ENCODE measurements at places on chromosomes 3 and 15.

- no peak for DNase-seq
Measured at GRCh38 chr15:58704155-58704865, 45.2 kb downstream of the ADAM10 start.

GRCh38 chr15:29696950-29697738 lies 125.1 kb downstream of the TJP1 start:
- no peak for DNase-seq

GRCh38 chr3:150653110-150653561 lies 50.0 kb downstream of the SELENOT start:
- DNase-seq, result no peak

- no peak for DNase-seq
Measured at GRCh38 chr3:187025656-187026316, 95.5 kb downstream of the ST6GAL1 start.

GRCh38 chr3:141797819-141798447 lies 34.7 kb downstream of the GRK7 start:
- no peak for DNase-seq

DNA sequence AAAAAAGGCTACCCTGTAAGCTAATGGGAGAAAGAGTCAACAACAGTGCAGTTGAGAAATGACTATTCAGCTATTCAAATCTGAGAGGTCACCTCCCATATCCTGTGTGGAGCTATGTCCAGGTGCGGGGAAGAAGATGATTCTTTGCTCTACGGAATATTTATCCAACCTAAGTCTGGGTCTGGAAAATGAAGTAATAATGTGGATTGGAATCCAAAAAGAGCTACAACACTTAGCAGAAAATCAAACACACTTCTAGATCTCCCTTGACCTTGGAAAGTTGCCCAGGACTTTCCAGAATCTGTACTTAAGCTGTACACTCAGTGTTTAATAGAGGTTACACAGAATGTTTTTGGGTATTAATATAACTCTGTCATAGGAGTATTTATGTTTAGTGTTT lies 251.9 kb downstream of the NAALADL2 start:
- no peak for DNase-seq

GRCh38 chr3:12999147-13000140 lies 73.8 kb downstream of the IQSEC1 start:
- no peak for DNase-seq

- DNase-seq, result no peak
Measured at GRCh38 chr3:173690542-173691180, 293.1 kb downstream of the NLGN1 start.

DNA sequence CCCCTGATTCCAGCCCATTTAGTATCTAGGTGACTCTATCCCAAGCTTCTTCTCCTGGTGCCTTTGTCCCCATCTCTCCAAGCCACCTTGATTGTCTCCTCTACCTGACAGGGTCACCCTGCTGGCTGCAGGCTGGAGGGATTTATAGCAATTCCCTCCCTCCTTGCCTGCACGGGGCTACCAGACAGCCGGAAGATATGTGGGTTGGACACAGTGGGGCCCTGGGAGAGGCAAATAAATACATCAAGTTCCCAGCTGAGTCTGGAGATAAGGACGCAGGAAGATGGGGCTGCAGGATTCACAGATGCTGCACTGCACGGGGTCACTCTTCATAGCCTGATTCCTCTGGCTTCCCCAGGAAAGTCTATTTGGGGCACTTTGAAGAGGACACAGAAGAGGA lies 9.3 kb upstream of the ISLR2 start:
- DNase-seq, result no peak

GRCh38 chr15:95175914-95176658 lies 944.7 kb downstream of the MCTP2 start:
- no peak for DNase-seq

- no peak for DNase-seq
Measured at GRCh38 chr3:14016900-14017475, 107.7 kb downstream of the CHCHD4 start.

- DNase-seq, result no peak
Measured at GRCh38 chr15:28101983-28102441, 2.9 kb upstream of the OCA2 start.

DNA sequence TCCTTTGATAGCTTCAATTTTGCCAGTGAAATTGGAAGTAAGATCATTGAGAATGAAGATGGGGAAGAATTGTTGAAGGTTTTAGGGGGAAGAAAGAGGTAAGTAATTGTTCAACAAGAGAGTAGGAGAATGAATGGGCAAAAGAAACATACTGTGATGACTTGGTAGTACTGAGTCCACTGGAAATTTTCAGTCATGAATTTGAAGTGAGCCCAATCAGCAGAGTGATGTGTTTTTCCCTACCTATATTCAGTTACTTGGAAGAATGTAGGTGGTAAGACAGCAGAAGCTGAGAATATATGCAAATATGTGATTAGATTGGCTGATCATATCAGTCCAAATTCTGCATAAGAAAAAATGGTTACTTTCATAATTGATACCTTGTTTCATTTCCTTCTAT lies 569.6 kb downstream of the AGBL1 start:
- no peak for DNase-seq

DNA sequence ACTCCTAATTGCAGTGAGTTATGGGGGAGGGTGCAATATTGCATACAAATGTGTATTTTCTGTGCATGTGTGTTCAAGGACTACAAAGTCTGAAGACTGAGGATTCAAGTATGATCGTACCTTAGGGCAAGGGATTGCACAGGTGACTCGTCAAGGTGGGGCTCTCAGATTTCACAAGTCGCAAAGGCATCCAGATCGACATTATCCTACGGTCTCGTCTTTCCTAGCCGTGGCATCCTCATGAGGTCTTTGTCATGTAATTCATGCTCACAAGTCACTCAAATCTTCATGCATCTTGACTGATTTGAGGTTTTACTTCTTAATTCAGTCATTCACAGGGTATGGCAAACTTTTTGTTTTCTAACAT lies 191.4 kb upstream of the HES1 start:
- DNase-seq, result no peak

- peak; percentile 37 for DNase-seq
Measured at GRCh38 chr3:127697551-127698240, 24.9 kb downstream of the ABTB1 start.

DNA sequence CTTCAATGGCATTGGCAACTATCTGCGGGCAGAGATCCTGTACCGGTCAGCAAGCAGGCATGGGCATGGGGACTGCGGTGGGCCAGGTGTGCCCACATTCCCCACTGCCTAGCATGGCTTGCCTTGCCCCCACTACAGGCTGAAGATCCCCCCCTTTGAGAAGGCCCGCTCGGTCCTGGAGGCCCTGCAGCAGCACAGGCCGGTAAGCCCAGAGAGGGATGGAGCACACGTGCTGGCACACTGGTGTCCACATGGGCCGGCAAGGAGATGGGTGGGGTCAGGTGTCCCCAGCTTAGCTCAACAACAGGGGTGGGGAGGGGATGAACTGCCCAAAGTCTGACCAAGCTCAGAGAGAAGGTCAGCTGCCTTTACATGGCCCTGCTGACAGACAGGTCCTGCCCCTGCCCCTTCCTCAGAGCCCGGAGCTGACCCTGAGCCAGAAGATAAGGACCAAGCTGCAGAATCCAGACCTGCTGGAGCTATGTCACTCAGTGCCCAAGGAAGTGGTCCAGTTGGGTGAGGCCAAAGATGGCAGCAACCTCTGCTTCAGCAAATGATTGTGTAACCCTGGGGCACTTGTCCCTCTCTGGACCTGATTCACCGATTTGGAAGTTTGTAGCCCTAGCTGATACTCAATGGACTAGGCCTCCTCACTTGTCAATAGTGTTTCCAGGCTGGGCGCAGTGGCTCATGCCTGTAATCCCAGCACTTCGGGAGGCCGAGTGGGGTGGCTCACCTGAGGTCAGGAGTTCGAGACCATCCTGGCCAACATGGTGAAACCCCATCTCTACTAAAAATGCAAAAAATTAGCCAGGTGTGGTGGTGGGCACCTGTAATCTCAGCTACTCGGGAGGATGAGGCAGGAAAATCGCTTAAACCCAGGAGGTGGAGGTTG lies 5.6 kb downstream of the NEIL1 start:
- DNase-seq, result no peak

GRCh38 chr15:71353171-71353570 lies 237.9 kb downstream of the THSD4 start:
- DNase-seq, result no peak

GRCh38 chr15:62873203-62873602 lies 169.3 kb upstream of the TPM1 start:
- no peak for DNase-seq

DNA sequence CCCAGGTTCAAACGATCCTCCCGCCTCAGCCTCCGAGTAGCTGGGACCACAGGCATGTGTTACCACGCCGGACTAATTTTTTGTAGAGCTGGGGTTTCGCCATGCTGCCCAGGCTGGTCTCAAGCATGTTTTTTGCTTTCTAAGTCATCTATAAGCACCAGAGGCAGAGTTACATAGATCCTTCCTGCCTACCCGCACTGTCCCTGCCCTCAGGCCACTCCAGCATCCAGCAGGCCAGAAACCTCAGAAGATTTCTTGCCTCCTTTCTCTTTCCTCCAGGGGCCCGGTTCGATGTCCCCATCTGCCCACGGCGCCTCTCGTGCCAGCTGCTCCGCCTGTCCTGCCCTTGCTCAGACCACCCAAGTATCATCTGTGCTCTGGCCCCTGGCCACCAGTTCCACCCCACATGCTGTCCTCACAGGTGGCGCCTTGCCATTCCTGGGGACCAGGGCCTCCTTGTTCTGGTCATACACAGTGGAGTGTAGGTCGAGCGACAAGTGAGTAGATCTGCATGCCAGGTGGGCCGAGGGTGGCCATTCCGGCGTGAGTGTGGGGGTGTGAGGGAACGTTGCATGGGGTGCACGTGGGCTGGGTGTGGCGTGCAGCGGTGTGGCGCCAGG lies 27.3 kb downstream of the KLHDC8B start:
- DNase-seq, result no peak

DNA sequence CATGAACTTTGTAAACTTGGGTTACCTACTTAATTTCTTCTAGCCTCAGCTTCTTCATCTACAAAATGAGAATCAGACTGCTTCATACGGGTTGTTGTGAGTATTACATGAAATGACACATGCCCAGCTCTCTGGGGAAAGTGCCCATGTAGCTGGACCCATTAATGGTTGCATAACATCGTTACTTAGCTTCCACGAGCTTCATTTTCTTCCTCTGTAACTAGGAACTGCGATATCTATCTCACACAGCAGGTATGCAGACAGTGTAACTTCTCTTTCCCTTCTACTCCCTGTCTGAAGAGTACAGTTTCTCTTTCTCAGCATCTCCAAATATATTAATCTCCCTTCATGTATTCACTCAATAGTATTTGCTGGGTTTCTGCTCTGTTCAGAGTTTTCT lies 37.9 kb upstream of the DLG1 start:
- no peak for DNase-seq

DNA sequence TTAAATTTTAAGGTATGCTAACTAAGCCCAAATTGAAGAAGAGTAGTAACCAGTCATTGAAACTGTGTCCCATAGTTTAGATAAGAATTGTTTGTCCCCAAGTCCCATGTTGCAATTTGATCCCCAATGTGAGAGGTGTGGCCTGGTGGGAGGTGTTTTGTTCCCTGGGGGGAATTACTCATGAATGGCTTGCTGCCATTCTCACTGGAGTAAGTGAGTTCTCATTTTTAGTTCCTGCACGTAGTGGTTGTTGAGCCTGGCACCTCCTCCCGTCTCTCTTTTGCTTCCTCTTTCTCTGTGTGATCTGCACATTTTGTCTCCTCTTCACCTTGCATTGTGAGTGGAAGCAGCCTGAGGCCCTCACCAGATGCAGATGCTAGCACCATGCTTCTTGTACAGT lies 1271.0 kb downstream of the NSUN3 start:
- no peak for DNase-seq

DNA sequence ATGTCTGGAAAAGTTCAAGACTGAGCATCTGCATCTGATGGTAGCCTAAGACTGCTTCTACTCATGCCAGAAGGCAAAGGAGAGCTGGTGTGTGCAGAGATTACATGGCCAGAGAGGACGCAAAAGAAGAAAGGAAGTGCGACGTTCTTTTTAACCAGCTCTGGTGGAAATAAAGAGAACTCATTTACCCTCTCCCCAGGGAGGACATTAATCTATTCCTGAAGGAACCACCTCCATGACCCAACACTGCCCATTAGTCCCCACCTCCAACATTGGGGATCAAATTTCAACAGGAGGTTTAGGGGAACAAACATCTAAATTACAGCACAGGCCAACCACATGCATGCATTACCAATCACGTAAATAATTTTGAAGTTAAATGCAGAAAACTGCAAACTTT lies 1.5 kb upstream of the NCK1 start:
- DNase-seq, result no peak

All from stimulated activated CD4-positive, alpha-beta T cell treated with anti-CD3 and anti-CD28 coated beads, TNF-alpha, amount 100 ng/mL, for 24 hours (primary cell).